ENCODE measurements at places on chromosomes 4 and X.
A peak's percentile ranks its signal among the peaks of the same experiment; 100 is the strongest.

- no peak for DNase-seq
Observed at GRCh38 chr4:63080934-63081333, 1328.3 kb downstream of the TECRL start.

DNA sequence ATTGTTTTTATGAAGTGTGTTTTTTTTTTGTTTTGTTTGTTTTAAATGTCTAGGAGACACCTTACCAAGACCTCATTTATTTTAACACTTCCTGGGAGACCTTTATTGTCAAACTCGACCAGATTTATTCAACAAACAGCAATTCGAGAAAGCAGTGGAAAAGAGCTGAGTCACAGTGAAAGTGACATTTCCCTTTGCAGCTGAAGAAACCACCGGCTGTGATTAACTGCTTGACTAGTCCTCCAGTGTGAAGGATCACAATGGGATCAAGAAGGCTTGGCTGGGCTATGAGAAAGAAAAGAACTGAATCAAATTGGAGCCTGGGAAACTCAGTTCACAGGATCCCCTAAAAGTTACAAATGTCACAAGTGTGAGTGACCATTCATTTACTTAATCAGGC lies 11.9 kb upstream of the ADH7 start:
- DNase-seq = peak; percentile 36

GRCh38 chr4:175758050-175759024 lies 53.7 kb downstream of the GPM6A start:
- DNase-seq = no peak

- no peak for DNase-seq
Observed at GRCh38 chrX:27976284-27976683, 5.0 kb downstream of the DCAF8L1 start.

GRCh38 chrX:21740329-21741274 lies 17.3 kb downstream of the SMPX start:
- no peak for DNase-seq

DNA sequence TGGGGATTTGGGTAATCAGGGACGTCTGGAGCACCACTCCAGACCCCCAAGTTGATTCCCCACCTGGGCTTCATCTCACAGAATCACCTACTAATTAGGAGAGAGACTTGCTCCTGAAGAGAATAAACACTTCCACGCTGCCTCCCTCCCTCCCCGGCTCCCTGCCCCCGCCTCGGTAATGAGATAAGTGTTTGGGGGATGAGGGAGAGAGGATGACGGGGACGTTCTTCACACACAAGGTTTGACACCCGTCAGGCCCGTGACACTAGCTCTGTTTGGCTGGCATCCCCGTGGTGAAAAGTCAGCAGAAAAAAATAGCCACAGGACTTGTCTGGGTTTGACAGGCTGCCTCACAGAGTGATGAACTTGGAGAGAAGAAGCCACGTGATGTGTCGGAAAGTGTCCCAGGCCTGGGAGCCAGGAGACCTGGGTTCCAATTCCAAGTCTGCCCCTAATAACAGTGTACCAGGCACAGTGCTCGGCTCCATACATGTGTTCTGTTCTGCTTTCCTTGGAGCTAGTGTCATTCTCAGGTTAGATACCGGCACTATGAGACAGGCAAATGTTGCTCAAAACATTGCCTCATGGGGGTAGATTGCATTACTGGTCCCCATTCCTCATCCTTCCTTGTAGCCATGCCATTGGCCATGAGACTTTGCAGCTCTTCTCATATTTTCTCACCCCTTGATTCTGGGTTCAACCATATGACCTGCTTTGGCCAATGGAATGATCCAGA lies 578.0 kb downstream of the BCOR start:
- no peak for DNase-seq

DNA sequence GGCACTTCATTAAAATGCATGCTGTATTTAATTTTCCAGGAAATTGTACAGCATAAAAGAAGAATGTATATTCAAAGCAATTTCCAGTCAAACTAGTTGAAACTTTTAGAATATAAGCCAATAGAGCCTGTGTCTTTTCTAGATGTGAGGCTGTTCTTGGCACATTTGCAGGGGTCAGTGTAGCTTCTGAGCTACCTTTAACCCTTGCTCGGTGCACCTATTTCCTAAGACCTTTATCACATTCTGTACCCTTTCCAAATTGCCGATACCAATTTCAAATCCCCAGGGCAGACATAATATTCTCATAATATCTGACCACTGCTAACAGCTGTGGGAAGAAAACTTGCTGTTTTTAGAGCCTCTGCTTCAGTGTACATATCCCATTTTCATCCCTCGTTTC lies 43.2 kb downstream of the DCAF8L2 start:
- DNase-seq = no peak

DNA sequence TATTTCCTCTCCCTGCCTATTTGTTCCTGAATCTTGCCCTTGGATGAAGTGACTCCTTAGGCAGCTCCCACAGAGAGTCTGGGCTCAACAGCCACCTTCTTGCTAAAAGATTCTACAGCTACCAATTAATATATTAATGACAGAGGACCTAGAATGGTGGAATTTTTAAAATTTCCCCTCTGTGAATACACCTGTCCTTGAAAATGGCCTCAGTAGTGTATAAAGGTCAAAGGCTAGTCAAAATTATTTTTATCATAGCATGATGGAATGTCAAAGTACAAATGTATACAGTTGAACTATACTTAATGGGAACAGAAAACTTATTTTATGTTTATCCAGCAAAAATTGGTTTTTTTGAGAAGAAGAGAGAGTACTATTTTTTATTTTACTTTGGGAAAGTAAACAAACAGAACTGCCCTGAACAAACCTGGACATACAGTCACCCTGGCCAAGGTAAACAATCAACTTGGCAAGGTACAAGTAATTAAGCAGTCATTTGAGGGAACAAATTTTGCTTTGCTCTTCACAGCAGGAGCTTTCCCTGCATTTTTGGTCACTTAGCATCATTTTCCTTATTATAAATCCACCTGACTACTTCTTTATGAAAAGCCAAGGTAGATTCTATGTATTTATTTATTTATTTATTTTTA lies 250.8 kb downstream of the INPP4B start:
- DNase-seq = no peak

DNA sequence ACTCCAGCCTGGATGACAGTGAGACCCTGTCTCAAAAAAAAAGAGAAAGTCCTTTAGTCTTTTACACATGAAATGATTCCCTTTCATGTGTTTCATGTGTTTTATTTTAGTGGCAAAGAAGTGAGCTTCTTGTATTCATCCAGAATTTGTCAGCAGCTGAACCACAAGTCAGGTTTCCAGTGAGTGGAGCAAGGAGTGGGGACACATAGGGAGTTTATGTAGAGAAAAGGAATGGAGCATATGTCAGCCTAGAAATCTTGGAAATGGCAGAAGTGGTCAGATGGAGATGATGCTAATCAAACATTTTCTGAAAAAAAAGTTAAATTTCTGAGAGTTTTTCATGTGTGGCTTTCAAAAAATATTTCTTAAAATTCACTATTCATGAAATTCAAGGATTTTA lies 383.0 kb upstream of the GATB start:
- DNase-seq = no peak

DNA sequence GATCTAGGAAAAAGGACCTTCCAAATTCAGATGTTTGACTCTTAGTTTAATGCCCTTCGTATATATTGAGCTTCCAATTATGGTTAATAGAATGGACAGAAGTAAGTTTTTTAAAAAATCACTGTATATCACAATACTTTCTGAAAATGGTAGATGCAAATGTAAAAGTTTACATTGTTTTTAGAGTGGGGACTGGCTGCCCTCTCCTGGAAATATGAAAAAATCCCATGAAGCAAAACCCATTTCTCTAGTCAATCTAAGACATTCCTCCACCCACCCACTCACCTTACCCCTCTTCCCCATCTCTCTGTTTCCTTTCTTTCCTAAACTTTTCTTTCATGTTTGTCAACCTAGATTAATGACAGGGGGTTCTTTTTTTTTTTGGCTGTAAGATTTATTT lies 134.5 kb downstream of the ARHGAP6 start:
- no peak for DNase-seq

DNA sequence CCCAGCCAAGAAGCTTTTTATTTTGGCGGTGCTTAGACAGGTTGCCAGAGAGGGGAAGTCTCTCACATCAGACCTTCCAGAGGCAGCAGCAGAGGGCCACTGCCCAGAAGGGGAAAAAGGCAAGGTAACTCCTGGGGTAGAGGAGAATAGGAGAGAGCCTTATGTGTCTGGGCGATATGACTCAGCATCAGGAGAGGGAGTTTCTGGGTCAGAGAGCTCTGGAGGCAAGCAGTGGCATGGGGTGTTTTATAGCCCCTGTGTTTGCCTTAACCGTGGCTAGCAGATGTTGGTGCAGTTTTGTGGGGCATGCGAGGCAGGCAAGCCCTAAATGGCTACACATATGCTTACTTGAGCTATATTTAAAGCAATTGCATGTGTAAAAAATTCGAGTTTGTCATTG lies 8.3 kb upstream of the ZXDB start:
- DNase-seq = no peak

GRCh38 chr4:6926681-6927478 lies 17.3 kb downstream of the TBC1D14 start:
- DNase-seq = peak; percentile 74

- no peak for DNase-seq
Observed at GRCh38 chr4:37754410-37755185, 68.4 kb upstream of the RELL1 start.

DNA sequence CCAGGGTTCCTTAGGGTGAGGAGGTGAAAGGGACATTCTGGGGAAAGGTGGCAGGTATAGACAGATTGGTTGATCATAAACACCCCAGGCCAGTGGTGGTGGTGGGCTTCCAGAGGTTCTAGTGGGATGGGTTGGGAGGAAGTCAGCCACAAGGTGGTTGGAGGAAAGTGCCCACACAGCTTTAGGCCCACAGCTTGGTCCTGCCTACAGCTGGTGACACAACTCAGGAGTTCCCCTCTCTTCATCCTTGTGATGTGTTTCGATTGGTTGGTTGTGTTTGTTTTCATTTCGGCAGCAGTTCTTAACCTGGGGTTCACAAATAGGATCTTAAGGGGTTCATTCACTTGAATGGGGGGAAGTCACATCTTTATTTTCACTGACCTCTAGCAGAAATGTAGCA lies 157.0 kb downstream of the TMEM164 start:
- DNase-seq = no peak

- no peak for DNase-seq
Observed at GRCh38 chrX:123617007-123617406, 115.8 kb downstream of the THOC2 start.

DNA sequence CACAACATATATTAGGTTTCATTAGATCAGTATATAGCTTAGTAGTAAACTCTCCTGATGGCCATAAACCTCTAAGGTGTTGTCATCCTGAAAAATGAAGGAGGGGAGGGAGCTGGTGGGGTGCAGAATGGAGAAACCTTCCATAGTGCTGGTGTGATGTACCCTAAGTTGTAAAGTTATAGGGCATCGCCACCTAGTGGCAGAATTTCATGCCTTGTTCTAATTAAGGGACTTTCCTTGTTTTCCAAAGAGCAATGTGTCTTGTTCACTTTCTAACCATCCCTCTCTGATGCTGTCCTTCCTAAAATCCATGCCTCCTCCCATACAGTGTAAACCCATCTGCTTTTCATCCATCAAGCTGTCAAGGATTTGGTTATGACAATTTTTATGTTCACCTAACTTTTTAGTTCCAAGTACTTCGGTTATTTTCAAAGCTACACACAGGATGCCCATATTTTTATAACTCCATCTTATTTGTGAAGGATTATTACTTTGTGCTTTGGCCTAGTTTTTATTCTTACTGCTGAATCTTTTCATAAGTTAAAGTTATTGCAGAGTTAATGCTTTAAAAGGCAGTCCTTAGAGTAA lies 4.5 kb downstream of the NBDY start:
- DNase-seq = peak; percentile 74

DNA sequence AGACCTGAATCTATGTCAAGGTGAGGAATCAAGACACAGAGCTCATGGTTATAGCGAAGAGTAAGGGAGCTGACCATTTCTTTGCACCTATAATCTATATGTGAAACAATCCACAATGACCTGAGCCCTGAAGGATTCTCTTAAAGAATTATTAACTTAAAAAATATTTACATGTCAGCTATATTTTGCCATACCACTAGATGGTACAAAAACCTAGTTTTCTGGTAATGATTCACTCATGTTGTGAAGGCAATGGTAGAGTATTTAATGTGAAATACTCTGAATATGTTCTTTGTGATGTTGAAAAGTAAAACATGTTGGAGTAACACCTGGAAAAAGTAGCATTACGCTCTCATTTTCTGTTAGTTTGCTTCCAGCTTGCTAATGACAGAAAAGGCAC lies 40.0 kb downstream of the VGLL1 start:
- no peak for DNase-seq
